Fibroblast of skin of right quadriceps (primary cell): ENCODE measurements at places on chromosomes 11 and 22.

DNA sequence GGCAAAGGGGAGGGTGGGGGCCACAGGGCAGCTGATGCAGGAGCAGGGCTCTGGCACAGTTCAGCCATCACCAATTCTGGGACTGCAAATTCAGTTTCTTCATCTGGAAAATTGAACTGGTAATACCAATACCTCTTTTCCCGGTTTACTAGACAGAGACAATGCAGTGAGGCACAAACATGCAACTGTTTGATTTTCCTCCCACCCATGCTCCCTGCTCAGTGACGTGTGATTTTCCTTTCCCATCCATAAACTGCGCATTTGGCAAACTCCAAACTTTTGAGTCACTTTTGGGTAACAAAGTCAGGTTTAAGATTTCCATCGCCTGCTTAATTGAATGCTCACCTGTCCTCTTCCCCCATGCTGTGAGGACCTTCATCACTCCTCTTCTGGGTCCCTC, 23.2 kb downstream of the P2RY2 start:
- DNase-seq, result no peak

DNA sequence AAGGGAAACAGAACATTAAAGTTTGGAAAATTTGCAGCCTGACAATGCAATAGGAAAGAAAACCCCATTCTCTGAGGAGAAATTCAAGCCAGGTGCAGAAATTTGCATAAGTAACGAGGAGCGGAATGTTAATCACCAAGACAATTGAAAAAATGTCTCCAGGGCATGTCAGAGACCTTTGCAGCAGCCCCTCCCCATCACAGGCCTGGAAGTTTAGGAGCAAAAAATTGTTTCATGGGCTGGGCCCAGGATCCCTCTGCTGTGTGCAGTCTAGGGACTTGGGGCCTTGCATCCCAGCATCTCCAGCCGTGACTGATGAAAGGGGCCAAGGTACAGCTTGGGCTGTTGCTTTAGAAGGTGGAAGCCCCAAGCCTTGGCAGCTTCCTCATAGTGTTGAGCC, 780.2 kb downstream of the LRRC4C start:
- DNase-seq, result no peak

DNA sequence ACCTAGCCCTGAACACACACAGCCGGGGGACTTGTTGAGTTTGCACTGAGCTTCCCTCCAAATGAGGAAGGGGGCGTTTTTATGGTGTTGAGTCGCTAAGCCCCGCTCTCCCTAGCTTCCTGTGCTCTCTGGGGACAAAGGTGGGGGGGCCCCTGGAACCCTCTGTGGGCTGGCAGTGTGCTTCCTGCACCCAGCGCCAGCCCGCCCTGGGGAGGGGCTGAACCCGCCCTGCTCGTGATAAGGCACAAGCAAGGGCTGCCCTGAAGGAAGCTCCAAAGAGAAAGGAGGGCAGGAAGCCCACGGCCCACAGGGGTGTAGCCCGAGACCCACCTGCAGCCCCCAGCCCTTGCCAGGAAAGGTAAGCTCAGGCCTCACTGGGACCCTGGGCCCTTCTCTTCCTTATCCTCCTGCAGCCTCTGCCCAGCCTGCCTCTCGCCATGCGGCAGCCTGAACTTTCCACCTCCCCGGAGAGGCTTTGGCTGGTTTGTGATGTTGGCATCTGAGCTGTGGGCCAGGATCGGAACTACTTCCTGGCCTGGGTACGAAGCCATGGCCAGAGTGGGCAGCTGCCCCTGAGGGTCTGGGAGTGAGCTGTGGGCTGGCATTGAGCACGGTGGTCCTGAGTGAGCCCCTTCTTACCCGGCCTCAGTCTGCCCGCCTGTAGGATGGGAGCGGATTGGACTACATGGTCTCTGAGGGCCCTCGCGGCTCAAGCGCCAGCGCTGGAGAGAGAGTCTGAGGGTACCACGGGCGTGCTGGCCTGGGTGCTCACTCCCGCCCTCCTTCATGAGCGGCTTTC, at the start of gene FERMT3:
Gene FERMT3 (plus strand): TSS at position 265 of the 799 bp plus-strand sequence. CDS start 644 bp downstream, outside the sequence.
- no peak for DNase-seq

GRCh38 chr11:93249459-93250220, 51.8 kb upstream of the SLC36A4 start:
- DNase-seq, result no peak

- peak; percentile 73 for DNase-seq
These were observed 3.2 kb upstream of the CSDC2 start for GRCh38 chr22:41557401-41558240.

DNA sequence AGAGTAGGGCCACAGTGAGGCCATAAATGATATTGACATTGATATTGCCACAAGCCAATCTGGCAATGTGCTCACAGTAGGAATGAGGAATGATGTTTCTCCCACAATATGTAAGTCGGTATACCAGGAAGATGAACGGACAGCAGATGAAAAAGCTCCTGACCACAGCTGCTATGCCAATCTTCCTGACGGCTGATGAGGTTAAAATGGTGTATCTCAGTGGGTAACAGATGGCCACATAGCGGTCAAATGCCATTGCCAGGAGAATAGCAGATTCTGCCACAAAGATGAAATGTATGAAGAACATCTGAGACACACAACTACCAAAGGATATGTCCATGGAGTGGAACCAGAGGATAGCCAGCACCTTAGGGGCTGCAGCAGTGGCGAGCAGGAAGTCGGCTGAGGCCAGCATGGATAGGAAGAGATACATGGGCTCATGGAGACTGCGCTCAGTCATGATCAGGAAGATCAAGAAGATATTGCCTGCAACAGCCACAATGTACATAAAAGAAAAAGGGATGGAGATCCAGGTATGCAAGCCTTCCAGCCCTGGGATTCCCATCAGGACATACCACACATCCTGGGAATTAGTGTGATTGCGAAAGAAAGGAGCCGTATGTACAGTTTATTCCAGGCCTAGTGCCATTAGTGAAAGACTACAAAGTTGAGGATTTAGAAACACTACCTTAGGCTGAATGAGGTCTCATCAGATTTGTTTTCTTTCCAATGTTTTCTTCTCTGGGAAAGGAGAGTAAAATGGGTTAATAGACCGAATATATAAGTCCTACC, 22.2 kb downstream of the OR51V1 start:
- no peak for DNase-seq

GRCh38 chr11:81840380-81840779, 893.3 kb downstream of the FAM181B start:
- DNase-seq, result peak; percentile 24

DNA sequence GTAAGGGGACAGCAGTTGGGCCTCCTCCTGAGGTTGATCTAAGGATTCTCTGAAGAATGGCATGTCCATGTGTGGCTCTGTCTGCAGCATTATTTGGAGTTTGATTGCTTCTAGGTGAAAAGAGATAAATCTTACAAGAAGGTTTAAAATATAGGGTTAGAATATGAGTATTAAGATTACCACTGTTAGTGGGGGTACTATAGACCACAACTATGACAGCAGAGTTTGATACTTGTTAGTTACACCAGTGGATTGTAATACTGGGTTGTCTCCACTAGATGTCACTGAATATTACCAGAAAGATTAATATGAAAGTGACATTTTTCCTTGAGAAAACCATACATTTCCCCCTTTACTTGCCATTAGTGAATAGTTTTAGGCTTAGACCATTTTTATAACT, 47.9 kb downstream of the ZNF280B start:
- DNase-seq, result no peak

GRCh38 chr22:28051787-28052356, 132.8 kb upstream of the PITPNB start:
- DNase-seq, result peak; percentile 60

GRCh38 chr11:132933703-132934102, 598.6 kb downstream of the OPCML start:
- no peak for DNase-seq

DNA sequence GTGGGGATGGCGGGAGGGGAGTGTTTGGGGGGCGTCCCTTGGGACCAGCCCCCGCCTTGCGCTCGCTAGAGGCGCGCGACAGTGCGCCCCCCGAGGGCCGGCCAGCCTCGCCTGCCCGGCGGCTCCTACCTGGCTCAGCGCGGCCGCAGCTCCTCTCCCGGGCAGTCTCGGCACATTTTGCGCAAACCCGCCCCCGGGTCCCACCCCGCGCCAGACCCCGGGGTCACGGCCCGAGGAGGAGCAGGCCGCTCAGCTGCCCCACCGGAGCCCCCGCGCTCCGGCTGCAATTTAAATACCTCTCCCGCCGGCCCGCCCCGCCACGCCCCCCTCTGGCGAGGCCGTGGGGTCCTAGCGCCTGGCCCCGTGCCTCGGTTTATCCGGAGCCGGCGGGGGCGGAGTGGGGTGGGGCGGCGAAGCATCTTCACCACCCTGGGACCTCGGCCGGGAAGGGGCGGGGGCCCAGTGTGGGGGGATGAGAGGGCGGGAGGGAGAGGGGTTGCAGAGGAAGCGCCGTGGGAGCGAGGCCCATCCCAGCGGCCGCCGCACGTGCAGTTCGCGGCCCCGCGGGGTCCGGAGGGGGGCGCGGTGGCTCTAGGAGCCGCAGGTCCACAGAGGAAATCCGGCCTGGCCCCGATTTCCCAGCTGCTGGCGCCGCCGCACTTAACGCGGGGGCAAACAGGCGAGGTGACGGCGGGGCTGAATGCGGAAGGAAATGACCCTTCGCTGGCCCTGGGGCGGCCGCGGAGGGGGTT, at the start of gene LRRC32:
Gene LRRC32 (minus strand): TSS at position 263 of the 752 bp plus-strand sequence. CDS start 4,793 bp downstream, outside the sequence.
- DNase-seq, result peak; percentile 21
